ENCODE measurements at places on chromosomes 2 and 18.

- no peak for DNase-seq
Observed at GRCh38 chr2:205372141-205372540, 310.2 kb upstream of the NRP2 start.

DNA sequence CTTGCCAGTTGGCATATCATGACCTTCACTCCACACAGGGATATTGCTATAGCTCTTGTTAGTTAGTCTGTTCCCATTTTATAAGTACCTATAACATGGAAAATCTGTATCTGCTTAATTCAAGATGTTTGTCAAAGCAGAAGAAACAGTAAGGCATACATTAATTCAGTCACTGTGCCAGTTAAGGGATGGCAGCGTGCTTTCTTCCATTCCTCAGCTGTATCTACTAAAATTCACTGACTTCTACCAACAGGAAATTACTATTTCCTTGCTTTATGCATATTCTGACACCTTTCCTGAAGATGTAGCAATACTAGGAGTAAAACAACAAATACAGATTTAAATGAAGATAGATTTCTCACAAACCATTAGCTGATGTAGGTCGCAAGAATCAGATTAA lies 59.9 kb downstream of the RNF152 start:
- no peak for DNase-seq

- DNase-seq: no peak
Observed at GRCh38 chr2:214477305-214477704, 66.5 kb downstream of the VWC2L start.

- no peak for DNase-seq
Observed at GRCh38 chr2:202317080-202317857, 51.7 kb downstream of the NOP58 start.

DNA sequence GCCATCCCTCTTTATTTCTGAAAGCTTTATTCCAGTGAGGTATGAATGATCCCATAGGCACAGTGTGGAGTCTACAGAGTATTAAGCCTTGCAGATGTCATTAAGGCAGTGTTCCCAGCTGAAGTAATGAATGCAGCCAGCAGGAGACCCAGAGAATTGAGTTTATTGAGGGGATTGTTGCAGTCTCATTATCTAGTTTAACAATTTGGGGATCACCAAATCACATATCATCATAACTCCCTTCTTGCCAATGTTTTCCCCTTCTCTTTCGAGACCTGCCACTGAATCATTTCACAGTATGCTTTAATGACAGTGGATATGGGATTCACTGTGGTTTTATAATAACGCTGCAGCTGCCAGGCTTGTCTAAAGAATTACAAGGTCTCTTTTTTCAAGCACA lies 249.3 kb upstream of the FSHR start:
- no peak for DNase-seq
